Stimulated activated CD8-positive, alpha-beta memory T cell treated with anti-CD3 and anti-CD28 coated beads, Interleukin-7, amount 100 ng/mL, for 24 hours (primary cell): ENCODE measurements at places on chromosomes 12 and 14.

- no peak for DNase-seq
These were observed 10.6 kb upstream of the SFSWAP start for GRCh38 chr12:131700271-131700670.

DNA sequence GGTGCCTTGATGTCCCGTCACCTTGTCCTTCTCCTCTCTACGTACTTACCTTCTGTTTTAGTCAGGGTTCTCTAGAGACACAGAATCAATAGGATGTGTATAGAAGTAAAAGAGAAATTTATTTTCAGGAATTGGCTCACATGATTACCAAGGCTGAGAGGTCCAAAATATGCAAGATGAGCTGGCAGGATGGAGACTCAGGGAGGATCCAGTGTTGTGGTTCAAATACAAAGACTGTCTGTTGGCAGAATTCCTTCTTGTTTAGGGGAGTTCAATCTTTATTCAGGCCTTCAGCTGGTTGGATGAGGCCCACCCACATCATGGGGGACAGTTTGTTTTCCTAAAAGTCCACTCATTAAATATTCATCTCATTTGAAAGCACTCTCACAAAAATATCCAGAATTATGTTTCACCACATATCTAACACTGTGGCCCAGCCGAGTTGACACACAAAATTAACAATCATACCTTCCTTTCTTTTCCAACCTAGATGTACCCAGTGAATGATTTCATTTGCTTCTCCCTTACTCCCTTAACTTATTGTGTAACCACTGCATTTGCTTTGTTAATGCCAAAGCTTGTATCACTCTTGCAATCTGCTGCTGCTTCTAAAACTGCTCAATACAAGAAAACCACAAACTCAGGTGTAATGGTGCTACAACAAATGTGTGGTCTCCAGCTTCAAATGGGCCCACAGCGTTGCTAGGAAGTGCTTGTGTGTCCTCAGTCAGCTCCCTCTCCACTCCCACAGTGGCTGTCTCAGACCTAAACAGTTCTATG lies 195.4 kb upstream of the ARHGAP5 start:
- DNase-seq, result no peak

- no peak for DNase-seq
These were observed 3.2 kb downstream of the MGST1 start for GRCh38 chr12:16350682-16351081.

DNA sequence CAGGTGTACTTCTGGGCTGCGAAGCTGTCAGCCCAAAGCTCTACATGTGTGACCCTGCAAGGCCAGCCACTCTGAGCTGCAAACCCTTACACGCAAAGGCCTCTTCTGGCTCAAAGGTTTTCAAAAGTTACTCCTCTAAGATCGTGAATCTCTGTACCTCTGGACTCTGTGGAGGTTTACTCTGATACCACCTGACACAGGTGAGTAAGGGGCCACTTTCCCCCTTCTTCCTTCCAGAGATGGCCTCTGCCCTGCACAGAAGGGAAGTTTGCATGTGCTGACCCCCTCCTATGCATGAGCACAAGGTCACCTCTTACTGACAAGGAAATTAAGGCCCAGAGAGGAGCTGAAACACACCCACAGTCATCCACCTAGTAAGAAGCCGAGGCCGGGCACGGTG lies 14.5 kb downstream of the ITPK1 start:
- DNase-seq, result no peak

- no peak for DNase-seq
These were observed 159.3 kb downstream of the TTC8 start for GRCh38 chr14:88983755-88984154.

DNA sequence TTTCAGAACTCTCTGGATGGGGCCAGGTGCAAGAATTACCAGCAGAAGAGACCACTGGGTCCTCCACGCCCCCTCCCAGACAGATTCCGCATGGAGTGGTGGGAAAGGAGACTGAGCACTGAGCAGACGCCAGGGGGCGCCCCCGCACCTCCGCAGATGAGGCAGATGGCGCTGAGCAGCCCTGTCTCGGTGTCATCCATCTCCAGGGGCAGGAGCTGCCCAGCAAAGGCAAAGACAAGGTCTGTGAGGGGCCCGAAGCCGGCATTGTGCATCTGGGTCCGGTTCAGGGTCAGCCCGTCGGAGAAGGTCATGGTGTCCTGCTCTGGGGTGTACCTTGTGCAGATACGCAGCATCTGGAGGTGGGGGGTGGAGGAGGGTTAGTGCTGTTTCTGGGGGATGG lies 6.3 kb upstream of the ITGB7 start:
- DNase-seq, result peak; percentile 74

DNA sequence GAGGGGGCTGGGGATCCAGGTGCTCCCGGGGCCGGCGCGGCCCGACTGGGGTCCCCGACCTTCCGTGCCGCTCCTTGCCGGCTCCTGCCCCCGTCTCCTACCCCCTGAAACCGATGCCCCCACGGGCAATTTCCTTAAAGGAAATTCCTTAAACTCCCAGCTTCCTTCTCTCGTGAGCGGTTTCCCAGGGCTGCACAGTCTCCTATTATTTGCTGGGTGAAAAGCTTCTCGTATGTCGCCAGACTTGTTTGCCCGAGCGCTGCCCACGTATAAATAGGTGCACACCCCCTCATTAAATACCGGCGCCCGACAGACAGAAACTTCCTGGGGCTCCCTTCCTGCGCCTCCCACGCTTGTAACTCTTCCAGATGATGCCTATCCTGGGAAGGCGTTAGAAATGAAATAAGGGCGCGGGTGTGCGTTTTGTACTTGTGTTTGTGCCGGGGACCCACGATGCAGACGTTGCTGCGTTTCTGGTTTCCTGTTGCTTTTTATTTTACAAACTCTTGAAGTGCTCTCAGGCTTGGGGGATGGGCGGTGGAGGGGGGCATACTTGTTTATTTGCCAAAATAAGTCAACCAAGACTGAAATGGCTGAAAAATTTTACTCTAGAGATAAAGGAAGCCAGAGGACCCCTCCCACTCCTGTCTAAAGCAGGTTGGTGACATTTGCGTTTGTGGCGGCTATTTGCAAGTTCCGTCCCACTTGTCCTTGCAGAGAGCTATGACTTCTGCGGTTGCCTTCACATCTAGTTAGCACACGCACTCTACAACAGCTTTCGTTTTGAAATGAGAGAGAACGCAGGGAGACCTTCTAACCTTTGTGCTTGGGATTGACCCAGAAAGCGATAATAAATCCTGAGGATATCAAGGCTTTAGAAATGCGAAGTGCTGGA lies 1.0 kb downstream of the HIP1R start:
- DNase-seq, result no peak

DNA sequence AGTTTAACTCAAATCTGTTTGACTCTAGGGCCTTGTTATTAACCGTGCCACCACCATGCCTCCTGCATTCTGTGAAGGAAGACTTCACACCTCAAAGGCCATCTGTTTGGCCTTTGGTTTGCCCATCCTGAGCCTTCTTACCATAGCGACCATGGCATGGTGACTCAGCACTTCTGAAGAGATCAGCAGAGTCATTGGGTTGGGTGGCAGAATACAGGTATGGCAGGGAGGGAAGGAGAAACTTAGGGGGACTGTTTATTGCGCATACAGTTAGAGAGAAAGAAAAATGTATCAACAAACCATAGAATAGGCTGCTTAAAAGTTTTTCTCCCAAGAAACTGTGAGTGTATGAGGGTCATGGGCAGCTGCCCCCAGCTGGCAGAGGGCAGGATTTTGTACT lies 49.2 kb downstream of the DAD1 start:
- DNase-seq, result no peak

DNA sequence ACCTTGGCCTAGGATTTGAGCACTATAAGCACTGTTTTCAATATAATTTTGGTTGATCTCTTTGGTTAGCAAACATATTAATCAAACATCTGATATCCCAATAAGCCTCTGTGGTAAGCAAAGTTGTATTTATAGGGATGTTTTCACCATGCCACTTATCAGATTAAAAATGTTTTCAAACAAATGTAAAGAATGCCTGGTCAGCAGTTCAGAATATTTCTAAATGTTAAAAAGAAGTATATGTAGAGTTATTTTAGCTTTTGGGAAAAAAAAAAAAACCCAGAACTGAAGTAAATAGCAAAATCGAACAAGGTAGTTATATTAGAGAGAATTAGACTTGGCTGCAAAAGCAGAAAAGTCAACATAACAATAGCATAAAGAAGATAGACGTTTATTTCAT lies 3.9 kb downstream of the NAV3 start:
- no peak for DNase-seq

- no peak for DNase-seq
These were observed 128.4 kb downstream of the GALC start for GRCh38 chr14:87864356-87865270.

- no peak for DNase-seq
These were observed 101.7 kb downstream of the RTN1 start for GRCh38 chr14:59768855-59769375.

DNA sequence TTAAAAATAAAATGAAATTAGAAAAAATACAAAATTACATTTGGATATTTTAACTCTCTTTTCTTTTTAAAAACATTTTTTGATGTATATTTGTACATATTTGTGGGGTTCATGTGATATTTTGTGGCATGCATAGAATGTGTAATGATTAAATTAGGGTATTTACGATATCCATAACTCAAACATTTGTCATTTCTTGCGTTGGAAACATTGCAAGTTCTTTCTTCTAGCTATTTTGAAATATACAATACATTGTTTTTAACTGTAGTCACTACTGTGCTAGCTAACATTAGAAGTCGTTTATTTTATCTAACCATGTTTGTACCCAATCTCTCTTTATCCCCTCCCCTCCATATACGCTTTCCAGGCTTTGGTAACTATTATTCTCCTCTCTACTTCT lies 13.9 kb upstream of the EIF2S3B start:
- DNase-seq, result no peak

DNA sequence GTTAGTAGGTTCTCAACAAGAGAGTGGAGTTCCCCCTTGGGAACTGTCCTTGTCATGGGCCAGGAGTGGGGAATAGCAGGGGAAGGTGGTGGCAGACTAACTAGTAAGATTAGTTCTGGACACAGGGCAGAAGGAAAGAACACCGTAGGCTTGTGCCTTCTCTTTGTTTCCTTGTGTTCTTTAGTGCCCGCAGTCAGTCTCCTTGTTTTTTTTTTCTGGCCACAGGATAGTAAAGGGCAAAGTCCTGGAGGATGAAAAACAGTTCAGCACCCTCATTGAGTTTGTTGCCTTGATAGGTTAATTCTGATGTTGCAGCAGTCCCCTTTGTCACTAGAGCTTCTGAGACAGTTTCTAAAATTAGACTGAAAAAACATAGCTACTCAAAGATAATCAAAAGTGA lies 8.4 kb downstream of the PEX5 start:
- DNase-seq, result no peak

DNA sequence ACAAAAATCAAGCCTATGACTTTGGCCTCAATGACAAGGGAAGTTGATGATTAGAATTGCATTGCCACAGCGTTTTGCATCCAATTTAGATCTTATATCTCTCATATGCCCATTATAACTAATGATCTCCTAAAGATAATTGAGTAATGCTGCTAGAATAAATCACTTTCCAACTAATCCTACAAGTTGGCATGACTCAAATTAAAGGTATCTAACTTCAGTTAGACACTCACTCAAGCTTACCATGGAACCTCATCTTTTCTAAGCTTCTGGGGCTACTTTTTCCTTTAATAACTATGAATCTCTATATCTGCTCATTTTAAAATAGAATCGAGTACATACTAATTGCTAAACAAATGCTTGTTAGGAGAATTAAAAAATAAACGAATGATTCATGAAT lies 427.8 kb downstream of the BTG1 start:
- no peak for DNase-seq

- DNase-seq, result no peak
These were observed 77.8 kb downstream of the PDE6H start for GRCh38 chr12:15050659-15051058.

DNA sequence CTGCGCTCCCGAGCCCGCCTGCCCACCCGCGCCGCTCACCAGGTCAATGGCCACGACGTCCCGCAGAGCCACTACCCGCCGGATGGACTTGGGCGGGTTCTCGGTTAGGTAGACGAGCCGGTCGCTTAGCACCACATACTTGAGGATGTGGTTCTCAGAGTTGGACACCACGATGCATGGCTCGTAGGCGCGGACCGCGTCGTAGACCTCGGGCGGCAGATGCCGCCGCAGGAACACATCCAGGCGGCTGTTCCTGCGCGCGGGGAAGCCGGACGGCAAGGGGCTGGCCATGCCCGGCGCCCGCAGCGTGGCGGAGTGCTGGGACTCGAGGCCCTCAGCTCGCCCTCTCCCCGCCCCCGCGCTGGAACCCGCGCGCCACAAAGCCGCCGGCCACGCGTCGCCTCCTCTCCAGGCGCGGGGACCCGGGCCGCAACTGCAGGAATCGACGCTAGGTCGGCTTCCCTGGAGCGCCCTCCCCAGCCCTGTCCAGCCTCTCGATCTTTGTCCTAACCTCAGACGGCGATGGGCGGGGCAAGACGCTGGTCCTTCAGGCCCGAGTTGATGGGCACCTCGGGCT lies at the start of gene C12orf56:
Gene C12orf56, minus strand, starts transcription at position 484 of the 577 bp plus-strand sequence. Its CDS starts 193 bp downstream, at position 291.
- DNase-seq, result no peak

GRCh38 chr12:42143452-42144157 lies 1.1 kb downstream of the GXYLT1 start:
- DNase-seq, result no peak

- no peak for DNase-seq
These were observed 6.7 kb downstream of the MVK start for GRCh38 chr12:109580272-109580671.

DNA sequence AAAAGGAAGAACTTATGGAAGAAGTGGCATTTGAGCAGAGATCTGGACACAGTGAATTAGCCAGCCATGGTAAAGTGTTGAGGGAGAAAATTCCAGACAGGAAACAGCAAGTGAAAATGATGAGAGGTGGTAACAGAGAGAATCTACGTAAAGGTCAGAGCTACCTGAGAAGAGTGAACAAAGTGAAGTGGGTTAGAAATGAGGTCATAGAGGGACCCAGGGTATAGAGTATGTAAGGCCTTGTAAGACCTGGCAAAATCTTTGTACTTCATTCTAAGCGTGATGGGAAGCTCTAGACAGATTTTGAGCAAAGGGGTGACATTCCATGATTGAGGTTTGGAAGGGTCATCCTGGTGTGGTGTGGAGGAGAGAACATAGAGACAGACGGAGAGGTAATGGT lies 49.3 kb upstream of the LRRK2 start:
- no peak for DNase-seq

- DNase-seq, result no peak
These were observed 18.5 kb downstream of the ELK3 start for GRCh38 chr12:96212456-96213375.
